Activated CD4-positive, alpha-beta T cell treated with anti-CD3 and anti-CD28 coated beads for 48 hours (primary cell): ENCODE measurements at places on chromosomes 2 and 18.

DNA sequence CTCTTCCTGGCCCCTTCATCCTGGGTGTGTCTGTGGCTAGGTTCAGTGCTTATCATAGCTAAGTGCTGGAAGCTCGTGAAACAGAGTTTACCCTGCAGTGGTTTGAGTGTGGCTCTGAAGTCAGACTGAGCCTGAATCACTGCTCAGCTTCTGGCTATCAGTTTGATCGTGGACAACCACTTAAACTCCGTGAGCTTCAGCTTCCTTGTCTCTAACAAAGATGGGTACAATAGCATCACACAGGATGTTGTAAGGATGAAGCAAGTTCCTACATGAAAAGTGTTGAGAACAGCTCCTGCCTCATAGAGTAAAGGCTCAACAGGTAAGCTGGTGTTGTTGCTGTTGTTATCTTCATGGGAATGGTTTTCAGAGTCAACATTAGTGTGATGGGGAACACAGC is 210.3 kb downstream of the CLIP4 start:
- DNase-seq: no peak

GRCh38 chr18:44179693-44180092 is 501.0 kb upstream of the SETBP1 start:
- DNase-seq: no peak

DNA sequence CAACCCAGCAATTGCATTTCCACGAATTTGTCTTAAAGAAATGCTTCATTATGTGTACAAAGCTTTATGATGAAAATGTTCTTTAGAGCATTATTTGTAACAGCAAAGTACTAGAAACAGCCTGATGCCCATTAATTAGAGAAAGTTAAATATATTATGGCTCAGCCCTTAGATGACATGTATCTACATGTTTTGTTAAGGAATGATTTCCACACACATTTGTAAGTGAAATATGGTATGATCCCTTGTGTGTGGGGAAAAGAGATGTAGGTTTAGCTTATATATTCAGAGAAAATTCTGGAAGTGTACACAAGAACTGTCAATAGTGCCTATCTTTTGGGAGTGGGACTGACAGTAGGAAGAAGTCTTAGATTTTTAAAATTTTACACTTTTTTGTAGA is 3.8 kb upstream of the PTPN4 start:
- DNase-seq: no peak

GRCh38 chr2:191942739-191943103 is 95.8 kb upstream of the CAVIN2 start:
- DNase-seq: no peak

DNA sequence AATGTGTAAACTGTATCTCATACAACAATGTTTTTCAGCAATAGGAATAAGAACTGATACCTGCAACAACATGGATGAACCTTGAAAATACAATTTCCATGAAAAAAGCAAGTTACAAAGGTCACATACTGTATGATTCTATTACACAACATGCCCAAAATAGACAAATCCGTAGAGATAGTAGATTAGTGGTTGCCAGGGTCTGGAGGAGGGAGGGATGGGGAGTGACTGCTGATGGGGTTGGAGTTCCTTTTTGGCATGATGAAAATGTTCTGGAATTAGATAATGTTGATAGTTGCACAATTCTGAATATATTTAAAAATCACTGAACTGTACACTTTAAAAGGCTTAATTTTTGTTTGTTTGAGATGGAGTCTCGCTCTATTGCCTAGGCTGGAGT is 33.8 kb downstream of the UBXN4 start:
- DNase-seq: no peak

DNA sequence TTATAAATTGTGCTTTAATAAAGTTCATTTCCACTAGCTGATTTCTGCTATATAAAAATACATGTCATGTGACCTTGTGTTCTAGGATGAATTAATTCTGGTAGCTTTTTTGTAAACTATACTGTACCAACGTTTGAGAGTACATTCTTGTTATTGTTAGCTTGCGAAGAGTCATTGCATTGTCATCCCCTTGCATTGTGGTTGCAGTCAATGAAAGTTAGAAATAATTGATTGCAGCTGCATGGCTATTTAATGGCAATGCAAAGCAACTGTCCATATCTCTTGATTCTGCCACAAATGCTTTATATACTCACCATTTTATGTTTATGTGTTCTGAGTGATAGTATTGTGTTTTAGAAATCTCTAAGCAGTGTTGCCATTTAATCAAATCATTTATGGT is 91.6 kb downstream of the ZNF407 start:
- no peak for DNase-seq

GRCh38 chr2:148896136-148896535 is 21.1 kb downstream of the KIF5C start:
- no peak for DNase-seq

DNA sequence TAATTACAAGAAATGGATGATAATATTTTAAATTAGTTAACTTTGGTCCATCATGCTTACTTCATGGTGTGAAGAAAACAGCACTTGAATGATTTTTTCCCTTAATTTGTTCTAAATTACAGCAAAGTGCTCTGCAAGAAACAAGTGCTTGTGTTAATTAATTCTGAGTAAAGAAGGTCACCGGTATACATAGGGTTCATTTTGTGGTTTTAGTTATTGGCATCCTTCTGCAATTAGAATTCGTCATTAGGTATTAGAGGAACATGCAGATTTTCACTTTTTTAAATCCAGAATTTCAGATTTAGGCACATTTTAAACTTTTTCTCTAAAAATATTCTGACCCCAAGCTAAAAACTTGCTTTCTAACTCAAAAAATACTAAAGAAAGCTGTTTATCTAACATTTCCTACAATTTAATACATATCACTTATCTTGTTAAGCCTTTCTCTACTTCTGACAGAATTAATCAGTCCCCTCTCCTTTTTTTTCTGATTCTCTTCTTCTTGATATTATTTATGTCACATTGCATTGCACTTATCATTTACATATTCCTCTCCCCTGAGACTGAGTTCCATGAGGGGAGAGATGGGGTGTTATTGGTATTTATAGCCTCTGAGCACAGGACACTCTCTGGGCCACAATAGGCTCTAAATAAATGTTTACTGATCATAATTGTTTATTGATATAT is 129.2 kb downstream of the PLA2R1 start:
- DNase-seq: no peak

DNA sequence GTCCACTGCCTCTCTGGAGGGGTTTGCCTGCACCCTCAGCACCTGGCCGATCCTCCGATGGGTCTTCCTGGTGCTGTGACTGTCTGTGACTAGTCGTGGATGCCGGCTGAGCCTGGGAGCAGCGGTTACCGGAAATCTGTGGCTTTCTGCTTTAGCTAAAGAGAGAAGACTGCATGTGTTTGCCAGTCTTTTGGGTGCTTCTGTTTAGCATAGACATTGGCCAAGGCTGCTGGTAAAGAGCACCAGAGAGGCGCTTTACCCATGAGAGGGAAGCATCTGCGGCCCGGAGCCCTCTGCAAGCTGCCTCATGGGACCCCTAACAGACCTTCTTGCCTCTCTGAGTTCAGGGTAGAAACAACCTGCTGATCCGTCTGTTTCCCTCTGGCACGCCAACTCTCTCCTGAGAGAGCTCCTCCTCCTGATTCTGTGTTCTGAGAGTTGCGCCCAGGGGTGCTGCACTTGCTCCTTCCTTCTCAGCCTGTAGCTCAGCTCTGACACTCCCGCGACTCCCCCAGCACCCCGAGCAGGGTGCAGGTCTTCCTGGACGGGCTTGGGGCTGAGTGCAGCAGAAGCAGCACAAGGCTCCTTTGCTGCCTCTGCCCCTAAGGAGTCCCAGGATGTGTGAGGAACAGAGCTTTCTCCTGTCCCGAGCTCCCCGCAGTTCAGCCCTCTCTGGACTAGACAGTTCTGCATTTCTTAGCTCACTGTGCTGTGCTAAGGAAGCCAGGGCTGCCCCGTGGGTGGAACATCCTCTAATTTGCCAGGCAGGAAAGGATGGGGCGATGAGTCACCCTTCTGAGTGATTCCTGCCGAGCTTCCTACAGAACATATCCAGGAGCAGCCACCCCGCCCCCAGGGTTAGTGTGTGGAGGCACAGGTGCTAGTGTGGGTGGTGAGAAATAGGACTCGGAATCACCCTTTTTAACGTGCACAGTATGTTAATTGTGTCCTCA is 203.2 kb downstream of the SH3RF3 start:
- peak; percentile 40 for DNase-seq

DNA sequence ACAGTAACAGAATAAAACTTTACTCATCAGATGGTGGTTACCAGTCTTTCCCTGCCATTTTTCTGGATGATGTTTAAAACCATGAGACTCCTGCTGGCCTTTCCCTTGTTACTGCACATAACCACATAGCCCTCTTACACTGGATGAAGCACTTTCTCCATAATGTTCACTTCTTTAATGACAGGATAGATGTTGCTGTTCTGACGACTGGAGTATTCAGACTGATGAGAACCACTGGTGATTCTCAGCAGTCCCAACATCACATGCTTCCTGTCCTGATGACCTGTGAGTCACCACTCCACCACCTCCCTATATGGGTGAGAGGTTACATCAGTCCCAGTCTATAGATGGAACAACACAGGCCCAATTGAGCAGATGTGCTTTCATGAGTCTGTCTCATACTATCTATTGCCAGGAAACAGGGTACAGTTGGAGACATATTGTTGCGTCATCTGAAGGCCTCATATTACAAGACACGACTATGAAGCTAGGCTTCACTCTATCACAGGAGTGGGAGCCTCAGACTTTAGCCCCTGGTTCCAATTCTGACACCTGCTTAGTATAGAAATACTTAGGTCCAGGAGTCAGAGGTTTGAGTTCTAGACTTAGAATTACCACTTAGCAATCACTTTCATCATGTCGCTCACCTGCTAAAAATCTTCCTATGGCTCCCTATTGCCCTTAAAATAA is 145.7 kb upstream of the KLF7 start:
- peak; percentile 67 for DNase-seq

GRCh38 chr2:182831101-182831500 is 35.3 kb downstream of the FRZB start:
- no peak for DNase-seq

DNA sequence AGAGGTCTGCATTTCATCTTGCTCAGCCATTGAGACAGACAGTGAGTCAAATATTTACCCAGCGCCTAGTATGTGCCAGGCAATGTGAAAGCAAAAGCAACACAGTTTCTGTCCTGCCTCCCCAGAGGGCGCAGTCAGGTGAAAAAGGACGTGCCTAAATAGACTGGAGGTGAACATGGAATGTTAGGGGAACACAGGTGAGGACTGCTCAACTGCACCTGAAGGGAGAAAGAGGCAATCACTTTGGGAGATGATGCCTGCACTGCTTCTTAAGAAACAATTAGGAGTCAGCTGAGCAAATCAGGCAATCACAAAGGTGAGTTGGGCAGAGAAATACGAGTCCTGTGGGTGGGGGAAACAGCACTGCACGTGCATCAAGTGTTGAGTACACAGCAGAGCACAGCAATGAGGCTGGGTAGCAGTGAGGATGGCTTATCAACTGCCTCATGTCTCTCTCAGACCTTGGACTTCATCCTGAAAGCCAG is 218.3 kb upstream of the SMAD7 start:
- peak; percentile 33 for DNase-seq

- no peak for DNase-seq
Observed at GRCh38 chr18:21341141-21341540, 99.1 kb downstream of the GREB1L start.

GRCh38 chr2:218557941-218558340 is 10.2 kb downstream of the USP37 start:
- DNase-seq: no peak

DNA sequence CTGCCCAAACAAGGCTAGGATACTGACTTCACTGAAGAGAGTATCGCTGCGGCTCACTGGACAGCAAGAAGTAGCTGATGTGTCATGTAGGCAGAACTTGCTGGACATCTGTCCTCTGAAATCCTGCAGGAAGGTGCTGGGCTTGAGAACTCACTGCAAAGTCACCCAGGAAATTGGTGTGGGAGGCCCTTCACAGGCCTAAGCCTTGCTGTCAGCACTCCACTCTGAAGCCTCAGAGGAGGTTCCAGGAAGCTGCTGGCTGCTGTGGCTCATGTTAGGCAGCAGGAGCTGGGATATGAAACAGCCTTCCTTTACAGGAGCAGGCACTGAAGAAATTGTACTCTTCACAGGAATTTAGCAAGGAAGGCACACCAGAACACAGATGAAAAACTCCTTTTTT is 88.3 kb upstream of the CCDC68 start:
- DNase-seq: no peak

GRCh38 chr2:40721595-40721994 is 269.7 kb upstream of the SLC8A1 start:
- no peak for DNase-seq

GRCh38 chr2:171217330-171217729 is 56.6 kb upstream of the TLK1 start:
- DNase-seq: no peak

GRCh38 chr2:10447895-10448575 is at the start of gene ODC1:
TSS of gene ODC1 (minus strand) at chr2:10448327. CDS start at chr2:10445032, 3,295 bp downstream.
- peak; percentile 98 for DNase-seq

- peak; percentile 3 for DNase-seq
Observed at GRCh38 chr18:22223254-22223964, 54.0 kb downstream of the GATA6 start.

DNA sequence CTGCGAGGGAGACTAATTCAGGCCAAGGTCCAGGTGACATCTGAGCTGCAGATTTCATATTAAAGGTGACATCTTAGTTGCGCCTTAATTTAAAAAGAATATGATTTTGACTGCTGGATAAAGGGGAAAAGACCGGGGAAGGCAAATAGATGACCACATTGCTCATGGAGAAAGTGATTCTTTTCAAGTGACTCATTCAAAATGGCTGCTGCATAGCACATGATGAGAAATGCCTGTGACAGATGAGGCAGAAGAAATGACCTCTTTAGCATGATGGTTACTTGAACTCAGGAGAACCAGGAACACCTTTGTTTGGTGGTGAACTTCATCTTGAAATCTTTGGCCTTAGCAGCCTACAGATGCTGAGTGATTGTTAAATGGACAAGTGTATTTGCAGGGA is 385.8 kb upstream of the TRIB2 start:
- DNase-seq: no peak

- peak; percentile 40 for DNase-seq
Observed at GRCh38 chr18:36419900-36420531, 122.5 kb downstream of the FHOD3 start.

- no peak for DNase-seq
Observed at GRCh38 chr18:57439985-57440330, 4.8 kb downstream of the ONECUT2 start.

GRCh38 chr2:104852090-104852666 is 1.7 kb upstream of the POU3F3 start:
- DNase-seq: no peak

- DNase-seq: no peak
Observed at GRCh38 chr18:31776093-31776492, 15.4 kb upstream of the SLC25A52 start.

DNA sequence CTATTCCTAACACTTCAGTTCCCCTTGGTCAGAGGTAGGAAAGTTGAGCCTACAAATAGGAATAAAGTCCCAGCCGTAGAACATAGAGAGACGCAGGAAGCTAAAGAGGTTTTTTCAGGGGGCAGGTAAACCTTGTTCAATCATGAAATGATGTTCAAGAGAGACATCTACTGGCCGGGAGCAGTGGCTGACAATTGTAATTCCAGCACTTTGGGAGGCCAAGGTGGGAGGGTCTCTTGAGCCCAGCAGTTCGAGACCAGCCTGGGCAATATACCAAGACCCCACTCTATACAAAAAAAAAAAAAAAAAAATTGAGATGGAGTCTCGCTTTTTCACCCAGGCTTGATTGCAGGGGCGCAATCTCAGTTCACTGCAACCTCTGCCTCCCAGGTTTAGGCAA is 66.7 kb upstream of the DNAJC10 start:
- peak; percentile 4 for DNase-seq
